ENCODE measurements at places on chromosomes 6 and 20.

GRCh38 chr6:22925920-22926789 lies 356.8 kb downstream of the HDGFL1 start:
- no peak for DNase-seq

DNA sequence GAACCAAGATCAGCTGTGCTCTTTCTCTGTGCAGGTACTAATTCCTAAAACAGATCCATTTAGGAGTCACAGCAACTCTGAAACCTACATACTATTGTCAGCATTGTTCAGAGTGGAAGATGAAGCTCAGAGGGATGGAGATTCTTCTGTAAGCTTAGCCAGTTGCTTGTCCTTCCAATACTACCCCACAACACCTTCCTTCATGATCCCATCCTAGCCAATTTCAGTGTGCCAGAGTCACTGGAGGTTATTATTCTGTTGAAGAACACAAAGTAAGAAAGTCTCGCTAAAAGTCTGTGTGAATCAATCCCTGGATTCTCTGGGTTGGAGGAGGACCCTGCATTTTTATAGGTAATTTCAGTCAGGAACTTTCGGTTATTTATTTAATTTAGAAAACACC lies 2.3 kb downstream of the POPDC3 start:
- DNase-seq: no peak

DNA sequence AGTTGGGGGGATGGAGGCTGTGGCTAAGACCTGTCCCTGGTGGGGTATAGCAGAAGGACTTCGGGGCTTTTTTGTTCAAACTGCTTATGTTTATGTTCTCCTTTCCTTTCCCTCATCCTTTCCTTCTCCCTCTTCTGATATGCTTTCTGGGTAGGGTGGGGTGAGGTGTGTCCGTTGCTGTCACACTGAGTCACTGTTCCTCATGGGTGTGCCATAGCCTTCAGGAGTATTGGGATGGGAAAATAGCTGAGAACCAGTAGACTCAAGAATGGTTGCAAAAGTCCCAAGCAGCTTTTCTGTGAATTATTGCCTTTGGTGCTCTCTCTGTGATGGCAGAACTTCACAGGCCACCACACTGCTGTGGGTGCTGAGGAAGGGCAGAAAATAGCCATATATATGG lies 39.6 kb downstream of the TPD52L1 start:
- DNase-seq: no peak

- no peak for DNase-seq
Measured at GRCh38 chr20:54079652-54080051, 9.3 kb upstream of the BCAS1 start.

DNA sequence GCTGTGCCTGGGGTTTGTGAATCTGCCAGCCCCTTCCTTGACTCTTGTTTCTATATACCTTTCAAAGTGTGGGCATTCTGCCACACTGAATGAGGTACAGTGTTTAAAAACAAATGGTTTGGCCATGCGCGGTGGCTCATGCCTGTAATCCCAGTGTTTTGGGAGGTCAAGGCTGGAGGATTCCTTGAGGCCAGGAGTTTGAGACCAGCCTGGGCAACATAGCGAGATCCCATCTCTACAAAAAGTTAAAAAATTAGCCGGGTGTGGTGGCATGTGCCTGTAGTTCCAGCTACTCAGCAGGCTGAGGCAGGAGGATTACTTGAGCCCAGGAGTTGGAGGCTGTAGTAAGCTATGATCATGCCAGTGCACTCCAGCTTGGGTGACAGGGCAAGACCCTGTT lies 5.8 kb downstream of the FAM83D start:
- no peak for DNase-seq

- no peak for DNase-seq
Measured at GRCh38 chr20:31608251-31608945, 3.3 kb downstream of the ID1 start.

- no peak for DNase-seq
Measured at GRCh38 chr6:43878823-43879495, 108.9 kb downstream of the VEGFA start.

DNA sequence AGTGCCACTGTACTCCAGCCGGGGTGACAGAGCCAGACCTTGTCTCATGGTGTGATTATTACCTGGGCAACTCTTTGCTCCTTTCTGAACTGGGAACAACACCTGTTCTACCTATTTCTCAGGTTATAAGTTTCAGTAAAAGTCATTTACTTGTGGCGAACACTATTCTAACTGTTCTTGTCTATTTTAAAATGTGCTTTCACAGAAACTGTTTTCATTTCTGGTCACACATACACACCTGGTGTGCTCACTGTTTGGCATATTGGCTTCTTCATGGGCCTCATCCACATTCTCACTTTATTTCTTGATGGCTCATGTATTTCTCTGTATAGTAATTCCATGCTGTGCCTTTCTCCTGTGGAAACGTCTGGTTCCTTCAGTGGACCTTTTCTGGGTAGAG lies 30.5 kb upstream of the XRN2 start:
- no peak for DNase-seq

GRCh38 chr6:131262060-131262459 lies 126.8 kb downstream of the AKAP7 start:
- DNase-seq: no peak

- peak; percentile 13 for DNase-seq
Measured at GRCh38 chr6:142912125-142912524, 32.9 kb downstream of the HIVEP2 start.

All from iPS DF 6.9 (cell line).